Midbrain (tissue), 1 donor: ENCODE measurements at places on chromosomes 4 and X.

DNA sequence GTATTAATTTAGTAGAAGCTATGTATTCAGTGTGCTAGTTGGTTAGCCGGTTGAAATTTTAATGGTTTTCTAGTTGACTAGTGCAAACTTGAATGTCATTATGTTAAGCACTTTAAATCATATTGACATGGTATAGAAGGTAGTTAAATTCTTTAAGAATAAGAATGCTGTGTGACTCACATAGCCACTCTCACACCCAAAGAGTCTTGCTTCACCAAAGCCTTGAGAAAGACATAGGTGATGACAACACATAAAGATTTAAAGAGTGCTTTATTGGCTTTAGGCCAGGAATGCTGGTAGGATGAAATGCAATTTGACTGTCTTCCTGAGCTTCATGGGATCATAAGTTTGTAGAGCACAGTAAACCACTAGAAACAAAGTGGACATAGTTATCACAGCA lies 85.3 kb downstream of the DCAF8L2 start:
- DNase-seq: no peak

DNA sequence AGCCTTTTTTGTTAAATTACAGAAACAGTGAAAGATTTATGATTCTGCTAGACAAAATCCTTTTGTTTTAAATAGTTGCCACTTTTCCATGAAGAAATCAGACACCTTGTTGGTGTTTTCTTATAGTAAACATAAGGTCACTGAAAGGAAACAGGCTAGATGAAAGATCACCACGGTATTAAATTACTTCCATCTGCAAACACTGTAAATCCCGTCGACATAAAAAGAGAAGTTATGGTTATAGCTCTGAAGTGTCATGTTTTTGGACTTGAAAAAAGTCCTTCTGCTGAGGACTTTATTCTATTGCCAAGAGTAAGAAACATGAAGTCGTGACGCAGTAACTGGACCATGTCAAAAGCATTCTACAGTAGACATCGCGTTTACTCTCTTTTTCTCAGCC lies 567.6 kb upstream of the SLIT2 start:
- no peak for DNase-seq

DNA sequence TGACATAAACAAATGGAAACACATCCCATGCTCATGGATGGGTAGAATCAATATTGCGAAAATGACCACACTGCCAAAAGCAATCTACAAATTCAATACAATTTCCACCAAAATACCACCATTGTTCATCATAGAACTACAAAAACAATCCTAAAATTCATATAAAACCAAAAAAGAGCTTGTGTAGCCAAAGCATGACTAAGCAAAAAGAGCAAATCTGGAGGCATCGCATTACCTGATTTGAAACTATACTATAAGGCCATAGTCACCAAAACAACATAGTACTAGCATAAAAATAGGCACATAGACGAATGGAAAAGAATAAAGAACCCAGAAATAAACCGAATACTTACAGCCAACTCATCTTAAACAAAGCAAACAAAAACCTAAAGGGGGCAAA lies 342.8 kb upstream of the AGA start:
- DNase-seq: no peak

- DNase-seq: no peak
Observed at GRCh38 chr4:86376850-86377249, 17.0 kb upstream of the MAPK10 start.

DNA sequence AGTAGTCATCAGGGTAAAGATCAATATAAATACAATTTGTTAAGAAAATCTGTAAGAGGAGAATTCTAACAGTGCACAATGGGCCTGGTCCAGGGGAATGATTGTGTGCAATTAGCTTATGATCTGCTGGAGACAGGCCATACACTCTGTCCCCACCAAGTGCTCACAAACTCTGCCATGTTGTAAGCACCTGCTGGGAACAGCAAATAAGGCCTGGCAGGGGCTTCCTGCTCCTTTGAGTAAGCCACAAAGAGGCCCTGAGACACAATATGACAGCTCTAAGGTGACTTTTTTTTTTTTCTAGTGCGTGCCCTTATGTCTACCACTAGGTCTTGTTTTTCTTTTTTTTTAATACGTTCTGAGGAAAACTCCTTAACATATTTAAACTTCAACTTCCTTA lies 866.3 kb upstream of the PCDH7 start:
- no peak for DNase-seq

- no peak for DNase-seq
Observed at GRCh38 chr4:171025776-171026175, 787.4 kb upstream of the GALNTL6 start.

GRCh38 chr4:152451496-152451895 lies 84.4 kb downstream of the FBXW7 start:
- DNase-seq: no peak

- no peak for DNase-seq
Observed at GRCh38 chr4:150821641-150822040, 193.4 kb downstream of the LRBA start.

GRCh38 chr4:30601070-30601865 lies 118.9 kb upstream of the PCDH7 start:
- no peak for DNase-seq

DNA sequence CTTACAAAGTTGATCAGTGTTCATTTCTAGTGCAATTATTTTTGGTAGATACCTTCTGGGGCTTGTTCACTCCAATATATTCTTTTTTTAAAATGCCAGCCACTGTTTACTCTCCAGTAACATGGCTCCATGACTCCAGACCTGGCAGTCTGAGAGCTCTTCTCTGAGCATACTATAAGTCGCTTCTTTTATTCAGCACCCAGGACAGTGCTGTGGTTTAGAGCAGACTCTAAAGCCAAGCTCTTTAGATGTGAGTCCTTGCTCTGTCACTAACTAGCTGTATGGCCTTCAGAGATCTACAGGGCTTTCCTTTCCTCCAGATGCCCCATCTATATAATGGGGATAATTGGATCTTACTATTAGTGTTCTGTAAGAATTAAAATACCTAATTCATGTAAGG lies 200.2 kb upstream of the FAM241A start:
- no peak for DNase-seq

GRCh38 chr4:3852309-3852708 lies 86.1 kb downstream of the ADRA2C start:
- DNase-seq: no peak

DNA sequence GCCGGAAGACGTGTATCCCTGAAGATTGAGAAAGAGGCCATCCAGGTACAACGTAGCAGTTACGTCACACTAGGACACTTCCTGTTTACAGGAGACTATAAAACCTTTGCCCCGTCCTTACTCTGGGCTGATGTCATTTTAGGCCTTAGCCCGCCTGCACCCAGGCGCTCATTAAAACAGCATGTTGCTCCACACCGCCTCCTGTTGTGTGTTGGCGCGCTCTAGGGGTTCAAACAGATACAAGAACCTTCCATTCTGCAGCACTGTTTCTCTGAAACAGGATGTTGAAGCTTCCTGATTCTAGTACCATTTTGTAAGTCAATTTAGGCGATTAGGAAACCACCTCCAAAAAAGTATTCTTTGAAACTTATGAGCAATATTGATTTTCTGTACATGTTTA lies 722.1 kb downstream of the PCDH7 start:
- DNase-seq: no peak

- no peak for DNase-seq
Observed at GRCh38 chr4:123976285-123976684, 579.7 kb downstream of the SPRY1 start.

GRCh38 chr4:61771056-61771455 lies 570.9 kb downstream of the ADGRL3 start:
- DNase-seq: no peak

GRCh38 chr4:114890773-114891172 lies 222.6 kb downstream of the NDST4 start:
- no peak for DNase-seq

DNA sequence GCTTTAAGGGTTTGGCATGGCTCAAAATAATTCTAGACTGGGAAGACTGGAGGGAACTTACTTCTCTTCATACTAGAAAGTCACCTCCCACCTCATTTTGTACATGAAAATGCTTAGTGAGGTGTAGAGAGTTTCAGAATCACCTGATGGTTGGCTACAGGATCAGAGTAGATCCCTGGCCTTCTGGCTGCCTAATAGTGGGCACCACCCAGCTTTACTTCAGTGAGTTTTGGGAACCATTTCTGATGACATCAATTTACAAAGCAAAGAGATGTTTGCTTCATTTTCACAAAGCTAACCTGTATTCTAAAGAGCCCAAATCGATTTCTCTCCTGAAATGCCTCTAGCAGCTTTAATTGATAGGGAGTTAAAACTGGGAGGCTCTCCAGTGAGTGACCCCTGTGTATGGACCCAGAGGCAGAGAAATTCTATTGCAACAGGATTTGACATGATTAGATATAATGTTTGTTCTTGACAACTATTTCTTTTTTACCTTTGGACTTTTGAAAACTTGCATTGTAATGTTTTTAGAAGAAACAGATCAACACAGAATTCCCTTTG lies 180.5 kb downstream of the PTTG2 start:
- DNase-seq: no peak

- no peak for DNase-seq
Observed at GRCh38 chr4:19278665-19279064, 973.0 kb upstream of the SLIT2 start.

DNA sequence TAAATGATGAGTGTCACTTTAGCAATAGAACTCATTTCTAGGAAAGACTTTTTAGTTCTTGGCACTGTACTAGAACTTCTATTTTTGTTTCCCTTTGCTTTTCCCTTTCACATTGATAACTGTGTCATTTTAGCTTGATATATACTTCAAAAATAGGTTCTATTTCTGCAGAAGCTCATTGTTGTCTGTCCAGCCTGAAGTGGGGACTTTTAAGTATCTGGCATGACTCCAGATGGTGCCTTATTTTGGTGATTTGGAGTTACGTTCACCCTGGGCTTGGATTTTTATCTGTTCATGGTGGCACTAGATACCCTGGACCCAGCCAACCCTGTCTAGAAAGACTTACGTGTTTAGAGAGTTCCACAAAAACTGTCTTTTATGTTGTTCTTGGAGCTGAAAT lies 3.4 kb downstream of the ABHD18 start:
- no peak for DNase-seq

- DNase-seq: no peak
Observed at GRCh38 chrX:56928546-56928945, 66.8 kb downstream of the SPIN3 start.

DNA sequence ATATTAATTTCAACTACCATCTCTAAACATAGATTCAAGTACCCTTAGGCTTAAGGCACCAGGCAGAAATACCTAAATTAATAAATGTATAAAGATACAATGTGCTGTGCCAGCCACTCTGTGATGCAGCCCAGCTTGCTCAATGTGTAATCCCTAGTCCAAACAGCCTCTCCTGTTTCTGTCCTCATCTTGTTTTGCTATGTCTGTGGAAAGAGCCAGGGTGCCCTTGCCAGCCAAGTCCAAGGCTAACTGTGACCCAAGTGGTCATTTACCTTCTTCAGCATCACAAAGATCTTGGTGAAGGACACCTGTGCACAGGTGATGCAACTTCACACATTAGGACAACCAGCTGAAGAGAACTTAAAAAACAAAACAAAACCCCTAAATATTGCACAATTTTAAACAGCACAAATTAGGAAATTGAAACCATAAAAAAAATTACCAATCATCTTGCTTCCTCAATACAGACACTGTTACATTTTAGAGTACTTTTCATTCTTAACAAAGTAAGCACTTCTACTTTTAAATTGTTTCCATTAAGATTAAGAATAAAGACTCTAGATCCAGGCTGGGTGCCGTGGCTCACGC lies 89.6 kb downstream of the C4orf51 start:
- DNase-seq: no peak

DNA sequence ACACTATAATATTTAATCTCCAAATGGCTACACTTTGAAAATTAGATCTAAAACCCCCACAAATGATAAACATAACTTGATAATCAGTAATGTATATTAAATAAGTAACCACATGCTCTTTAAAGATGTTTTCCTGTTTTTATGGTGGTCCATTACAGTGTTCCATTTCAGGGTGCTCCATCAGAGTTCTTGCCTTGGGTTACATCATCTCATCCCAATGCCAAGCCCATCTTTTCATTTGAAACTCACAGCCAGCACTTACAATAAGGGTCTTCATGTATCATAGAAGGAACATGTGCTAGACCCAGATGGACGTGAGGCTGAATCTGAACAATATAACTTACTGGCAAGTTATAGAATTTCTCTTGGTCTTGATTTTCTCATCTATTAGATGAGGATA lies 10.5 kb upstream of the PAQR3 start:
- no peak for DNase-seq

DNA sequence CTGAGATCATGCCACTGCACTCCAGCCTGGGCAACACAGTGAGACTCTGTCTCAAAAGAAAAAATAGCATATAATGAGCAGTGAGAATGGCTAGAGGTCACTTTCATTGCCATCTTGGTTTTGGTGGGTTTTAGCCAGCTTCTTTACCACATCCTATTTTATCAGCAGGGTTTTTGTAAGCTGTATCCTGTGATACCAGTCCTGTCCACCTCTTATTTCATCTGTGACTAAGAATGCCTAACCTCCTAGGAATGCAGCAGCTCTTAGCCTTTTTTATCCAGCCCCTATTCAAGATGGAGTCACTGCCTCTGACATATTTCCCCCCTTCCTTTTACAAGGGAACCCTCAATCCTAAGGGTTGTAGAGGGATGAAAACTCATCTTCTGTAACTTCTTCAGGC lies 26.1 kb upstream of the IGFBP7 start:
- no peak for DNase-seq

DNA sequence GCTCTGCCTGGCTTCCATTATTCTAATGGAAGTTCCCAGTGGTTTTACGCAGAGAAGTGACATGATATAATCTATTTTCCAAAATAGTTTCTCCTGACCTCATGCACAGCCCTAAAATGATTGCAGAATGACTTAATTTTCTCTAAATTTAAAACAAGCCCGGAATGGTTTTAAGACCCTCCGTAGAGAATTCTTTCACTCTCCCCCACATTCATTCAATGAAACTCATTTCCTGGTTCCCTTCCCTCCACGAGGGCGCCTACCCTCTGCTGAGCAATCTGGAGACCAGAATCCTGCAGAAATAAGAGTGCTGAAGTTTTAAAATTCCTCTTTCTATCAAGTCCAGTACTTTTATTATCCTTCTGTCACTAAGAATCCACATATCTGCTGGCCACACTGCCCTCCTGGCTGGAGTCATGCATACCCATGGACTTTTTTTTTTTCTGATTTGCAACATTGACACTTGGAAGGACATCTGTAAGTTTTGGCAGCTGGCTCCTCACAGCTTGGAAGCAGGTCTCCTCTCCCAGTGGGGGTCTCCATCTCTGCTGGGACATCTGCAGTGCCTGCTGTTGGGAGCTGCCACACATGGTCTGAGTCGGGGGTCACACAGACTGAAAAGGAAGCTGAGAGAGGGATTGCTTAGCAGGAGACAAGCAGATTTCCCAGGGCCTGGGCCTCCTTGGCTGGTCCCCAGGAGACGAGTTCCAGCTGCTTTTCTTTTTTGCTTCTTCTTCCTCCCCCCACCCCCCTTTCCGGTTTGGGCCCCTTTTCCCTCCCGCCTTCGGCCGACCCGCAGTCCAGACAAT lies 86.1 kb downstream of the SOWAHB start:
- no peak for DNase-seq

- no peak for DNase-seq
Observed at GRCh38 chr4:17535906-17536305, 20.9 kb downstream of the CLRN2 start.

DNA sequence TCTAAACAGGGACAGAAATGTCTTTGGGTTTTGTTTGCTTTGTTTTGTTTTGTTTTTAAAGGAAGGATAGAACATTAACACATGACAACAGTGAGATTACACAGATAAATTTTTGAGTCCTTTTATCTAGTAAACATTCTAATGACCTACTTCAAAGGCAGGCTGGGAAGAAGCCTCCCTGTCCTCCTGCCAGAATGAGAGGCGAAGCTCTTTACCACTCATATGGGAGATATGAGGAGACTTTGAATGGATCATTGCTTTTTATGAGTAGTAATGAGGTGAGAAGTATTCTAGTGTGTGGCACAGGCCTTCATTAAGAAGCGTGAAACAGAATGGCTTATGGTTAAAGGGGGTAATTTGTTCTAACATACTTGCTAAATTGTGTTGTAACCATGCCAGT lies 172.0 kb downstream of the FBXO8 start:
- DNase-seq: no peak
